T-helper 17 cell (primary cell): ENCODE measurements at places on chromosomes 5 and 9. TPM values are rescaled to one million over a fixed set of nuclear protein-coding genes. Genes with fewer than 3 reads are reported as not detected.

TLE1 gene
- 3.4 TPM for total RNA-seq

ELAVL2 gene
- total RNA-seq = not detected

GPRIN1 gene
- total RNA-seq = 0.60 TPM

TRIM14 gene
- total RNA-seq = 64.6 TPM

TXNDC8 gene
- total RNA-seq = not detected

NPDC1 gene
- total RNA-seq = 139 TPM

- H3K4me3 ChIP-seq = no peak overlapping the region
- DNase-seq = no peak
- no peaks in the 10 kb centered on the region for H3K36me3 ChIP-seq
- H3K4me1 ChIP-seq = peaks cover 11% of the 10 kb centered on the region
- H3K27me3 ChIP-seq = no peaks in the 10 kb centered on the region
Measured at GRCh38 chr9:36416890-36417289, 16.8 kb upstream of the RNF38 start.

- no peak for DNase-seq
- H3K36me3 ChIP-seq = no peaks in the 10 kb centered on the region
- H3K4me1 ChIP-seq = no peaks in the 10 kb centered on the region
- H3K27me3 ChIP-seq = peaks cover 8% of the 10 kb centered on the region
Measured at GRCh38 chr5:38104497-38105230, 153.7 kb upstream of the EGFLAM start.

DNA sequence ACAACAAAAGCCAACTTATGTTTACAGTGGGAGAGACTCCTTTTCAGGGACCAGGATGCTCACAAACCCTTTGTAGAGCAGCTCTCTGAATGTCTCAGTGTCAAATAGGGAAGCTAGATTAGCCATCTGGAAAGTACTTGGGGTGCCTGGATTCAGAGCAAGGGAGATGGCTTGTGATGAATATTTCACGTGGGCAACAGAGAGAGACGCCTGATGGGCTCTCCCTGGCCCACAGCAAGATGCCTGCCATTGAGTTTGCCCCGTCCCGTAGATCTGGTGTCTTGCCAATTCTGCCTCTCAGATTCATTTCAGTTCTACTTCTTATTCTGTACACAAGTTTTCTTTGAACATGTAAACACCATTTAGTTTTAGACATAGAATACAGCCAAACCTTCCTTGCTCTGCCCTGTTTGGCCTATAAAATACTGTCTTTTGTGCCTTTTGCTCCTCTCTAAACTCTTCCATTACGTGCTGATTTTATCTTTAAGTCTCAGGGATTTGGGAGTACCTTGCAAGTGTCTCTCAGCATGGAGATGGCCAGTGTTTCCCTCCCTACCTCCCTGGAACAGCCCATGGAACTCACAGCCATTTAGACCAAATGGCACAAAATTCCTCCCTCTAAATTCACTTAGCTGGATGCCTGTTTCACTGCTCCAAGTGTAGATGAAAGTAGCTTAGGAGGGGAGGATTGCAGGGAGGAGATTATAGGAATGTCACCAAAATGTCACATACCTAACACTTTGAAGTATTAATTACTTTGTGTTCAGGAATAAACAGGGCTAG lies 234.3 kb downstream of the SAXO1 start:
- no peaks in the 10 kb centered on the region for H3K36me3 ChIP-seq
- DNase-seq = no peak
- H3K4me1 ChIP-seq = no peaks in the 10 kb centered on the region
- H3K27ac ChIP-seq = no peak overlapping the region
- peaks cover 29% of the 10 kb centered on the region for H3K27me3 ChIP-seq
- no peak overlapping the region for H3K4me3 ChIP-seq

DNA sequence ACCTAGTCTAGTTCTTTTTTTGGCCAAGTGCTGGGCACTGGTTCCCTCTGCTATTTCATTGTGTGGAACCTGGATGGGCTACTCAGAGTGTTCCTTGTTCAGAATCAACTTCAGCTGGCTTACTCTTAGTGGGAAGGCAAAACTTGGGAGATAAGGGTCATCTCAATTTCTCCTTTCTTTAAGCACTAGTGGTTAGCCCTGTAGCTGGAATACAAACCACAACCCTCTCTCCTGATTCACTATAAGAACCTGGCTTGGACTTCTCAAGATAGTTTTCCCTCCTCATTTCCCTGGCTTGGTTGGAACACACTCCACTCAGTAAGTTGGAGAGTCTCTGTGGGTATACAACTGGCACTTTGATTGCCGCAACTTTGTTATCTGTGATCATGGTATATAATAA lies 35.1 kb downstream of the GRIA1 start:
- no peaks in the 10 kb centered on the region for H3K4me1 ChIP-seq
- H3K4me3 ChIP-seq = no peak overlapping the region
- H3K27me3 ChIP-seq = no peaks in the 10 kb centered on the region
- H3K27ac ChIP-seq = no peak overlapping the region
- DNase-seq = no peak

DNA sequence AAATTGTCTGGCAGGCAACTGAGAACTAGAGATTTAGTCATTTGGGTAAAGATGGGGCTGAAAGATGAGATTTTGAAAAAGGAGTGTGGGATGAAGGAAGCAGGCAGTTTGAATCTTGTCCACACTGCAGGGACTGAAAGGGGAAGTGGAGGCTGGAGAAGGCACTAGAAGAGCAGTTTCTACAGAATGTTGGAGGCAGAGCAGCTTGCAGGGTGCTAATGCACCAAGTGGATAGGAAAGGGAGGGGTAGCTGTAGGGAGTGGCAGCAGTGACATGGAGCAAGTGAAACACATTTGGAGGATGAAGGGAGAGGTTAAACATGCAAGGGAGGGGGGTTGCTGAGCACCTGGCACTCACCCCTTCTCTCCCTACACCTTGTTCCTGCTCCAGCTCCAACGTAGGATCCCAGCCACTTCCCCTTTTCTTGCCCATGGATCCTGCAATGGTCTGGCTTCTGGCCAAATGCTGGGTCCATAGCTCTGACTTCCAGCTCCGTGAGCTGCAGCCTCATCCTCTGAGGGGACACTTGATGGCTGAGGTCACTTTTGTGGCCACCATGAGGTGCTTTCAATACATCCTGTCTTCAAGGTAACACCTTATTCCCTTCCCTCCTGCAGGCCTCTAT lies 30.0 kb upstream of the FGD3 start:
- H3K27ac ChIP-seq = peak overlapping the region; percentile 63
- peaks cover 21% of the 10 kb centered on the region for H3K4me1 ChIP-seq
- no peak overlapping the region for H3K4me3 ChIP-seq
- no peak for DNase-seq

DNA sequence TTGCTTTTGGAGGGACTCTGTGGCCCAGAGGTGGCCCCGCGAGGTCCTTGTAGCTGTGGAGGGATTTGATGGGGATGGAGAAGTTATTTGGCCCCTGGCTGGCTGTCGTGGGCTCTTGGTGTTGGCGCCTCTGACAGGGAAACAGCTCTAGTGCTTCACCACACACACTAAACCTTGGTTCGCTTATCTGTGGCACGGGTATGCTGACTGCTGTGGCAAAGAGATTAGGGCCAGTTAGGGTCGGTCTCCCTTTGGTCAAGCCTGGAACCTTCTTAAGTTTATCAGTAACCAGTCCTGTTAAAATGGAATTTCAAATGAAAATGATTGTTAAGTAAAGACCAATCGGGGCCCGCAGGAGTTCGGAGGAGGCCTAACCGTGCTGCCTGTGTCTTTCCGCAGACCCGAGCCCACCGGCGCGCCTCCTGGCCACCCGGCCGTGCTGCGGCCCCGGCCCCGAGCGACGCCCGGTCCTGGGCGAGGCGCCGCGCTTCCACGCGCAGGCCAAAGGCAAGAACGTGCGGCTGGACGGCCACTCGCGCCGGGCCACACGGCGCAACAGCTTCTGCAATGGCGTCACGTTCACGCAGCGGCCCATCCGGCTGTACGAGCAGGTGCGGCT lies 28.4 kb downstream of the NEURL1B start:
- no peak overlapping the region for H3K4me3 ChIP-seq
- no peak overlapping the region for H3K27ac ChIP-seq
- no peak for DNase-seq
- H3K4me1 ChIP-seq = no peaks in the 10 kb centered on the region

GRCh38 chr9:135065151-135065550 lies 22.3 kb upstream of the OLFM1 start:
- no peak for DNase-seq
- H3K36me3 ChIP-seq = peaks cover 3% of the 10 kb centered on the region

DNA sequence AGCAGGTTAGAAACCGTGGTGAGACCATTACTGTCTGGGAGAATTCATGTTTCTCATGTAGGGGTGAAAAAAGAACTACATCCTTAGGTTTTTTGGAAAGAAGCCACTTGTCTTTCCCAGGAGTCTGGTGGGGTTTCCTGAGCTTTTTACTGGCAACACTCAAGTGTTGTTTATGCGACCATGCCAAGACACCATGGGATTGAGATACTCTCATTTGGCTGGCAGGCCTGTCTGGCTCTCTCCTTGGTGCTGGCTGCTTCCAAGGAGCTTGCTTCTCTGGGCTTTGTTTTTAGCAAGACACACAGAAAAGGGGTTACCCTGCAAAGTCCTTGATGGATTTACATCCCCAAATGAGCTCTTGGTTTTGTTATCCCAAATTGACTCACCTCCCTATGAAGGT lies 80.9 kb upstream of the ISL1 start:
- H3K4me1 ChIP-seq = no peaks in the 10 kb centered on the region
- H3K36me3 ChIP-seq = no peaks in the 10 kb centered on the region
- H3K4me3 ChIP-seq = no peak overlapping the region
- DNase-seq = no peak
- H3K27me3 ChIP-seq = no peaks in the 10 kb centered on the region
- no peak overlapping the region for H3K27ac ChIP-seq

- H3K4me1 ChIP-seq = peaks cover 57% of the 10 kb centered on the region
- peak overlapping the region; percentile 60 for H3K4me3 ChIP-seq
- peak overlapping the region; percentile 16 for H3K27ac ChIP-seq
- no peaks in the 10 kb centered on the region for H3K36me3 ChIP-seq
- H3K27me3 ChIP-seq = no peaks in the 10 kb centered on the region
Measured at GRCh38 chr5:10372726-10373709, 19.5 kb downstream of the MARCHF6 start.

- peaks cover 19% of the 10 kb centered on the region for H3K27me3 ChIP-seq
- H3K4me3 ChIP-seq = no peak within 1 kb of the TSS
- H3K4me1 ChIP-seq = no peaks in the 10 kb centered on the region
- DNase-seq = no peak
Measured at GRCh38 chr5:128965011-128965637, at the start of gene SLC27A6. Gene SLC27A6, plus strand, starts transcription at chr5:128965488. Its CDS starts 650 bp downstream, at chr5:128966138.

DNA sequence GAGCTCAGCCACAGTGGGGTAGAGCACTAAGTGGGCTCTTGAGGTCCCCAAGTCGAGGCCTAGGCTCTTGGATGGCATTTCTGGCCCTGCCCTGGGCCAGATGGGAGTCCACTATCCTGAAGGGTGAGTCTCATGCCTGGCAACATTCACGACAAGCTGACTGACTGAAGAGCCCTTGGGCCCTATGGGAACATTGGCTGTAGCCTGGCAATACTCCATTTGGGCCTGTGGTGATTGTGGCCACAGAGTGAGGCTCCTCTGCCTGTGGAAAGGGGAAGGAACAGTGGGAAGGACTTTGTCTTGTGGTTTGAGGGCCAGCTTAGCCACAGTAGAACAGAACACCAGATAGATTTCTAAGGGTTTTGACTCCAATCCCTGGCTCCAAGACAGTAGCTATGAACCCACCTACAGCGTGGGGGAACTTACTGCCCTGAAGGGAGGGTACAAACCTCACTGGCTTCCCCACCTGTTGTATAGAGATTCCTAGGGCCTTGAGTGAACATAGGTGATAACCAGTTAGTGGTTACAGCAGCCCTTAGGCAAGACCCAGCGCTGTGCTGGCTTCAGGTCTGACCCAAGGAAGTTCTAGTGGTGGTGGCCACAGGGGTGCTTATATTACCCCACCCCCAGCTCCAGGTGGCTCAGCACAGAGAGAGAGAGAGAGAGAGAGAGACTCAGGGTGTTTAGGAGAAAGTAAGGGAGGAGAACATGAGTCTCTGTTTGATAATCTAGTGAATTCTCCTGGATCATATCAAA lies 72.4 kb downstream of the KIAA0825 start:
- H3K4me1 ChIP-seq = peaks cover 8% of the 10 kb centered on the region
- H3K27ac ChIP-seq = peak overlapping the region; percentile 14
- H3K36me3 ChIP-seq = no peaks in the 10 kb centered on the region
- no peak overlapping the region for H3K4me3 ChIP-seq

GRCh38 chr9:115786321-115786720 lies 367.3 kb upstream of the PAPPA start:
- H3K4me1 ChIP-seq = no peaks in the 10 kb centered on the region
- H3K4me3 ChIP-seq = no peak overlapping the region
- H3K27me3 ChIP-seq = no peaks in the 10 kb centered on the region
- H3K27ac ChIP-seq = no peak overlapping the region
- H3K36me3 ChIP-seq = no peaks in the 10 kb centered on the region

- H3K4me3 ChIP-seq = no peak overlapping the region
- no peaks in the 10 kb centered on the region for H3K27me3 ChIP-seq
- peak overlapping the region; percentile 27 for H3K27ac ChIP-seq
- no peaks in the 10 kb centered on the region for H3K36me3 ChIP-seq
- no peak for DNase-seq
Measured at GRCh38 chr9:128150594-128151308, 1.5 kb downstream of the LCN2 start.

GRCh38 chr5:32390819-32391591 lies 53.5 kb downstream of the ZFR start:
- H3K27ac ChIP-seq = no peak overlapping the region
- H3K4me3 ChIP-seq = no peak overlapping the region
- H3K27me3 ChIP-seq = no peaks in the 10 kb centered on the region
- peaks cover 7% of the 10 kb centered on the region for H3K4me1 ChIP-seq
- peaks cover 14% of the 10 kb centered on the region for H3K36me3 ChIP-seq
- no peak for DNase-seq

DNA sequence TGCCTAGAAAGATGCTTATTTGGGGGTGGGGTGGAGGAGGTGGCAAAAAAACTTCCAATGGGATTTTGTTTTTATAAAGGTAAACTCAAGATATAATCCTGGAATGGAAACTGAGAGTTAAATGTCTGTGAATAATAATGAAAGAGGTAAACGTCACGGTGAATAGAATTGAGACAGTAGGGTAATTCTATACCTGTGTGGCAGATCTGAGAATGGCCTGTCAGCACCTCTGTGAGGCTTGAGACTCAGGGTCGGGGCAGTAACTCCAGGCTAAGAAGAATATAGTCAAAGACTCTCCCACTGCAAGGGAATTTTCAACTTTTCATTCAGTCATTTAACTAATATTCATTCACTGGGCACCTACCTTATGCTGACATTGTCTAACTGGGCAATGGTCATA lies 581.2 kb upstream of the ZNF608 start:
- no peak for DNase-seq
- H3K27ac ChIP-seq = no peak overlapping the region
- H3K36me3 ChIP-seq = no peaks in the 10 kb centered on the region
- no peaks in the 10 kb centered on the region for H3K27me3 ChIP-seq
- no peaks in the 10 kb centered on the region for H3K4me1 ChIP-seq

DNA sequence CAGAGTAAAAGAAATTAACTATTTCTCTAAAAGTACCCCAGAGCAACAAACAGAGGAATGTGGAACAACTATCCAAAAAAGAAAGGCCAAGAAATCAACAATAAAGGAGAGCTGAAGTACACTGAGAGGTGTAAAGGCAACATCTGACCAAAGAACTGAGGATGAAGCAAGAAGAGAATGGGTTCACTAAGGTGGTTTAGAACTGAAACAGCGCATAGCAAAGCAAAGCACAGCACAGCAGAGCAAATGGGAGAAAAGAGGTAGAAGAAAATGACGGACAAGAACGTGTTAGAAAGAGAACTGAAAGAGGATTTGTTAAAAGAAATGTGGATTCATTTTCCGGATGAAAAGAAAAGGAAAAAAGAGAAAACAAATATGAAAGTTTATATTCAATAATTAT lies 25.8 kb downstream of the RFX3 start:
- peaks cover 8% of the 10 kb centered on the region for H3K4me1 ChIP-seq
- peaks cover 5% of the 10 kb centered on the region for H3K36me3 ChIP-seq
- DNase-seq = no peak
